ENCODE measurements at places on chromosomes 2 and 18. TPM values are rescaled to one million over a fixed set of nuclear protein-coding genes. Genes with fewer than 3 reads are reported as not detected.

DNA sequence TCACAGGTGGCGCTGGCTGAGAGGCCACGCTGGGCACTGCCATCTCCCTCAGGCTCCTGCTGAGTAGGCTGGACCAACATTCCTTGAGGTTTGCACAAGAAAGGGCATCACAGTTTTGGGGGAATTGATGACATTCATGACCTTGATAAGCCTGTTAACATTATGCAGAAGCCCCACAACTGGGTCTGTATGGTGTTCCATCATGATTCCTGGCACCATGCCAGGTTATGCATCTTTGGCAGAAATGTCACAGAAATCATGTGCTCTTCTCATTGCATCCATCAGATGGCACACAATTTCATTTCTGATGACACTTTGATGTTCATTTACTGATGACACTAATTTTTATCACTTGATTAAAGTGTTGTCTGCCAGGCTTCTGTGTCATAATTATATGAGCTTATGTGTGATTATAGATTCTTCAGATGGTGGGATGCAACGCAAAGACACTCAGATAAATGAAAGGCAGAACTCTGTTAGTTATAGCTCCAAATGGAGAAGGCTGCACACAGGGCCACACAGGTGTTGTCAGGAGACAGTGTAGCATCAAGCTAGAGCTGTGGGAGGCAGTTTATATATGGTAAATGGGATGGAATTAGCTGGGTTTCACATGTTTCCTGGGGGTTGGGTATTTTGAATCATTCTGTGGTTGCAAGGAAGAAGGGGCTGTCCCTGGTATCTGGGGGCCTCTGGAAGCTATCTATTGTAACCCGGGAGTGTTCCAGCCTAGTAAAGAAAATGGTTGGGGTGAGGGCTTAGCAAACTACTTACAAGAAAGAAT is 191.3 kb downstream of the SLC39A10 start:
- no peak for DNase-seq

The CRYGC gene
- 0.17 TPM for total RNA-seq

DNA sequence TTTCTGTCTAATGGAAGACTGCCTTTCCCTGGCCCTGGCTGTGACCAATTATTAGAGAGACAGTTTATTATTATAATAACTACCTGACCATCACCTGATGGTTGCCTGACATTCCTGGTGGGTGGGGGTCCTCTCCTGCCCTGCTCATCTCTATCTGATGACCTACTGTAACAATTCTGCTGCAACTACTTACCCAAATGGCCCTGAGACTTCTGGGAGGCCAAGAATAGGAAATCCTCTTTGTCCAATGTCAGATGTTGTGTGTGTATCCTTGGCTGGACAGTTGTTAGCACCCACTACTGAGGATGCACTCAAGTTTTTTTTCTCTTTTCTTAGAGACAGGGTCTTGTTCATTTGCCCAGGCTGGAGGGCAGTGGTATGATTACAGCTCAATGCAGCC is 110.3 kb downstream of the DDX1 start:
- no peak for DNase-seq

- DNase-seq: no peak
These were observed 54.6 kb upstream of the NFU1 start for GRCh38 chr2:69491864-69492263.

The DSC2 gene
- total RNA-seq: 1.2 TPM

GRCh38 chr2:218476676-218477075 is 57.8 kb downstream of the VIL1 start:
- no peak for DNase-seq

- no peak for DNase-seq
These were observed 398.3 kb upstream of the TNP1 start for GRCh38 chr2:217258170-217258569.

GRCh38 chr2:135066710-135067109 is 14.6 kb downstream of the RAB3GAP1 start:
- no peak for DNase-seq

DNA sequence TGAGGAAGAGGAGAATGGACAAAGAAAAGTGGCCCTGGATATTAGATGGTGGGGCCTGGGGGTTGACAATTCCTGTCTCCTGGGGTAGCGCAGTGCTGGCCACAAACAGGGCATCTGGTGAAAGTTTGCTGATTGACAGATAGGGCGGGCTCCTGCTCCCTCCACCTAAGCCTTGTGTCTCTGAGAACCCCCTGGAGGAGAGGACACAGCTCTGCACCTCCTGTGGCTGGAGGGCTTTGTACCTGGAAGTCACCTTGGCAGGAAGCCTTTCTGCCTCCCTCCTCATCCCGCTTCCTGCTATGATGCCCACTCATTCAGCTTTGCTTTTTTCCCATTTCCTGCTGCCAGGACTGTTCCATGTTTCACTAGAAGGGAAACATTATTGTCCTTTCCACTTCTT is 72.4 kb downstream of the RHOB start:
- no peak for DNase-seq

The NT5DC4 gene
- total RNA-seq: not detected
